ENCODE measurements at places on chromosomes 5 and 9. TPM values are rescaled to one million over a fixed set of nuclear protein-coding genes. Genes with fewer than 3 reads are reported as not detected.

DNA sequence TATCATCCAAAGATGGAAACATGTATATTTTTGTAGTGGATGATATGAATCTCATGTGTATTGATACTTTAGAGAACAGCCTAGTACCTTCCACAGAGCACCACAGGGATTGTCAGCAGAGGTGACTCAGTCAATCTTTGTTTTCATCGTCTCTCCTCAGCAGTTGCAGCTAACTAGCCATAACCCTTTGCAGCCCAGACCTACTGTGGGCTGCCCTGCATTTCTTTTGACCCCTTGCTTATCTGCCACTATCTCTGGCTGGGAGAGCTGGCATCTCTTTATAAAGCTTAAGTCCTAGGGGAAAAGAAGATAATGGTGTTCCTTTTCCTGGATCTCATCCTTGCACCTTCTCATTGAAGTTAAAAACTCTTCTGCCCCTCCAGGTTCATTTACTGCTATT lies 28.7 kb downstream of the HMGCR start:
- DNase-seq: no peak

GRCh38 chr5:1521671-1522600 lies 1.8 kb downstream of the LPCAT1 start:
- peak; percentile 55 for DNase-seq

GRCh38 chr5:103315455-103315854 lies 56.9 kb downstream of the MACIR start:
- DNase-seq: no peak

- no peak for DNase-seq
Observed at GRCh38 chr9:136558373-136558772, 12.5 kb upstream of the NOTCH1 start.

Gene NOXA1
- total RNA-seq: 7.4 TPM

Gene PTGR1
- 43.5 TPM for total RNA-seq

Gene PCDHGA1
- 1.4 TPM for total RNA-seq

Gene BHMT
- 3.2 TPM for total RNA-seq
